CD4-positive, alpha-beta memory T cell (primary cell): ENCODE measurements at places on chromosomes 6 and 20.
A peak's percentile ranks its signal among the peaks of the same experiment; 100 is the strongest.

- H3K4me1 ChIP-seq: peaks cover 27% of the 10 kb centered on the region
- H3K4me3 ChIP-seq: no peak overlapping the region
- H3K36me3 ChIP-seq: no peaks in the 10 kb centered on the region
- H3K27me3 ChIP-seq: no peaks in the 10 kb centered on the region
- H3K27ac ChIP-seq: no peak overlapping the region
Measured at GRCh38 chr20:62616728-62617621, 25.3 kb upstream of the SLCO4A1 start.

DNA sequence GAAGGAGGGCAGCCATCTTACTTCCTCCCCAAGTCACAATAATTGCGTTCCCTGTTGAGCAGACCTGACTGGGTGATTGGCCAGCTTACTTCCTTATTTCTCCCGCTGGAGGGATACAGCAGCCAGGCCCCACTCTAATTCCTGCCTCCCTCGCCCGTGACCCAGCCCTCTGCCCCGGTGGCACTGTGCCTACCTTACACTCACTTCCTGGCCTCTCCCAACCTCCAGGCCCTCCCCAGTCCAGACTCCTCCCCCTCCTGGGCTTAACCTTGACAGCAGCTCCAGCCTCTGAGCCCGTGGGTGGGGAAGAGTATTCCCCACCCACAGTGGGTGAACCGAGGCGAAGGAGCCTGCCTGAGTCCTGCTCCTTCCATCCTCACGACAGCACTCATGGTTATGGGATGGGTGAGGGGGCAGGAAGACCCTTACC lies 3.0 kb downstream of the BAK1 start:
- peak overlapping the region; percentile 88 for H3K4me3 ChIP-seq
- H3K27me3 ChIP-seq: no peaks in the 10 kb centered on the region
- peak overlapping the region; percentile 90 for H3K27ac ChIP-seq
- DNase-seq: no peak
- H3K36me3 ChIP-seq: peaks cover 34% of the 10 kb centered on the region

DNA sequence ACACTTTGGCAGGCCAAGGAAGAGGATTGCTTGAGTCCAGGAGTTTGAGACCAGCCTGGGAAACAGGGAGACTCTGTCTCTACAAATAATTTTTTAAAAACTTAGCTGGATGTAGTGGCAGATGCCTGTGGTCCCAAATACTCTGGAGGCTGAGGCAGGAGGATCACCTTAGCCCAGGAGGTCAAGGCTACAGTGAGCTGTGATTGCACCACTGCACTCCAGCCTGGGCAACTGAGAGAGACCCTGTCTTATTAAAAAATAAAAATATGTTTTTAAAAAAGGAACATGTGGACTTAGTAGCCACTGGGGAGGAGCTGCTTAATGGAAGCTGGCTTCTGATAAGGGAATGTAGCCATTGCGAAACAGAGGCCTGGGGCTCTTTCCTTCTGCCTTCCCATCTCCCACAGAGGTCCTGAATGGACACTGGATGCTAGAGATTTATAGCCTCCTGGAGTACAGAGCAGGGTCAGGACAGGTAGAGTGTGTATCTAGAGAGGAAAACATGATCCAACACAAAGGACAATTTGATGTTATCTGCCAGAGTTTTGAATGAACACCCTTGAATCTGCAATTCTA lies 21.7 kb upstream of the GMNN start:
- no peaks in the 10 kb centered on the region for H3K4me1 ChIP-seq
- no peak overlapping the region for H3K27ac ChIP-seq
- no peak overlapping the region for H3K4me3 ChIP-seq
- H3K36me3 ChIP-seq: no peaks in the 10 kb centered on the region

GRCh38 chr6:6406715-6407070 lies 86.2 kb upstream of the F13A1 start:
- no peaks in the 10 kb centered on the region for H3K4me1 ChIP-seq
- H3K27me3 ChIP-seq: no peaks in the 10 kb centered on the region
- no peak for DNase-seq

DNA sequence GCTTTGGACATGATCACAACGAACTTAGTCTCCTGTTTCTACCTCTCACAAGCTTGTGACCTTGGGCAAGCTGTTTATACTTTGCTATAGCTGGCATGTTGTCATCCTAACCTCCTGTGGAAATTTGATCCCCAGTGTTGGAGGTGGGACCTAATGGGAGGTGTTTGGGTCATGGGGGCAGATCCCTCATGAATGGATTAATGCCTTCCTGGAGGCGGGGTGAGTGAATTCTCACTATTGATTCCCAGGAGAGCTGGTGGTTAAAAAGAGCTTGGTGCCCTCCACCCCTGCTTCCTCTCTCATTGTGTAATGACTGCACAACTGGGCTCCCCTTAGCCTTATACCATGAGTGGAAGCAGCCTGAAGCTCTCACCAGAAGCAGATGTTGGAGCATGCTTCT lies 228.9 kb downstream of the HIVEP2 start:
- H3K36me3 ChIP-seq: no peaks in the 10 kb centered on the region
- no peak overlapping the region for H3K4me3 ChIP-seq
- no peaks in the 10 kb centered on the region for H3K27me3 ChIP-seq
- H3K27ac ChIP-seq: no peak overlapping the region
- H3K4me1 ChIP-seq: no peaks in the 10 kb centered on the region

GRCh38 chr6:135018941-135019340 lies 35.7 kb downstream of the HBS1L start:
- no peak overlapping the region for H3K27ac ChIP-seq
- no peak overlapping the region for H3K4me3 ChIP-seq
- H3K4me1 ChIP-seq: peaks cover 53% of the 10 kb centered on the region
- DNase-seq: no peak
- no peaks in the 10 kb centered on the region for H3K36me3 ChIP-seq

- no peak overlapping the region for H3K27ac ChIP-seq
- no peak for DNase-seq
- H3K4me3 ChIP-seq: no peak overlapping the region
- H3K4me1 ChIP-seq: no peaks in the 10 kb centered on the region
Measured at GRCh38 chr6:351867-352289, 39.7 kb upstream of the IRF4 start.

DNA sequence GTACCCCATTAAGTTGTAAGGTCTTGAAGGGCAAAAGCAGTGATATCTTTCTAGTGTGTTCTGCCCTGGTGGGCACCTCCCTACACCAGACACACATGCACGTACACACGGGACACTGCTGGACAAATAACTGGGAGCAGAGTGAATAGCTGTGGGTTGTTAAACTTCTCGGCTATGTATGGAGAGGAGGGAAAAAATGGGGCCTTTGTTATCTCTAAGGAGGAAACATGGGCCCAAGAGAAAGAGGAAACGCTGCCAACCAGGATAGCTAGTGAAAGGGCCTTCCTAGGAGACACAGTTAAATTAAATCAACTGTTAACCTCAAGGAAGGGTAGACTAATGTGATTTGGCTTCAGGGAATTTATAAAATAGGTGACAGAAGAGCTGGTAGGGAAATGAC lies 169.7 kb downstream of the MYLK4 start:
- no peak overlapping the region for H3K27ac ChIP-seq
- H3K4me1 ChIP-seq: no peaks in the 10 kb centered on the region
- H3K27me3 ChIP-seq: no peaks in the 10 kb centered on the region
- no peaks in the 10 kb centered on the region for H3K36me3 ChIP-seq
- no peak overlapping the region for H3K4me3 ChIP-seq
- DNase-seq: no peak

DNA sequence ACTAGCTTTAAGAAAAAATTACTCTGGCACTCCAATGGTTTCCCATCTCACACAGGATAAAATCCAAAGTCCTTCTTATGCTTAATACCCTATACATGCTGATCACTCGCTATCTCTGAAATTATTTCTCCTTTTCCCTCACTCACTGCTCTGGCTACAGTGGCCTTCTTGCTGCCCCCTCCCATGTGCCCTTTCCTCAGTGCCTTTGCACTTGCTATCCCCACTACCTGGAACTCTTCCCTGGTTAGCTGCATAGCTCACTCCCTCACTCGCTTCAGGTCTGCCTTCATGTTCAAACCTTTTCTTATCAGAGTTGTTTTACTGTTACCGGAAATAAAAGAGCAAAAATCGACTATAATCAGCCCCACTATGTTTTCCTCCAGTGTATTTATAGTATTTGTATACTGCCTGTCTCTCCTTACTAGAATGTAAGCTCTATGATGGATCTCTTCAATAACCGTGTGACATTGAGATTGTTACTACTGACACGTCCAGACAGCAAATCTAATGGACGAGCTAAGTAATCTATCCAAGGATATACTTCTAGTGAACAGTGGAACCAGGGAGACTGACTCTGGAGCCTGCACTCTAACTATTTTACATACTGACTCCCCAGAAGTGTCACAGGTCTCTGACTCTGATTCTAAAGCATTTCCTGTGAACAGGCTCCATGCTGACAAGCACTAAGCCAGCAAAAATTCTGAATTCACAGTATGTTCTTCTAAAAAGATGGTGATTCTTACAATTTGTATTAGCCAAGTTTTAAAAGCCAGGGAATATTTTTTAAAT lies 25.1 kb downstream of the FKBP5 start:
- no peaks in the 10 kb centered on the region for H3K27me3 ChIP-seq
- H3K27ac ChIP-seq: peak overlapping the region; percentile 50
- no peak overlapping the region for H3K4me3 ChIP-seq

DNA sequence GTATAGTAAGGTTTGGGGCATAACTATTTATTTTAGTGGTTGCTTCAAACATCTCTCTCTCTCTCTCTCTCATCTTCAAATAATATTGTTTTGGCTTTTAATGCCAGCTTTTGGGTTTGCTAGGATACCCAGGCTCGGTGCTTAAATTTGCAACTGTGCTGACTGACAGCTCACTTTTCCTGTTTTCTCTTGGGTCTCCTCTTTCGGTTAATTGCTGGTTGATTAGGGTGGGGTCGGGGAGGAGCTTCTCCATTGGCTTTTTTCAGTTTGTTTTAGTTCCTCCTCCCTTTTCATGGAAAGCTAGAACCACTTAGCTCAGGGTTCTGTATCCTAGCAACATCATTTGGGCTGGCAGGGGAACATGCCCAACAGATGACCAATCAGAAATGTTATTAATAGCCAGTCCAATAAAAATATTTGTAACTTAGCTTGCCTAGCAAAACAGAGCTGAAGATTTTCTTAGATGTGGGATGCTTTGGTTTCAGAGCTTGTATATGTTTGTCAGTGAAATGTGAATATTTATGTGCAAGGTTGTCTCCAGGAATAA lies 11.3 kb downstream of the TFAP2B start:
- H3K4me1 ChIP-seq: no peaks in the 10 kb centered on the region
- no peaks in the 10 kb centered on the region for H3K36me3 ChIP-seq
- peaks cover 14% of the 10 kb centered on the region for H3K27me3 ChIP-seq

- DNase-seq: no peak
- H3K4me3 ChIP-seq: peak overlapping the region; percentile 54
- H3K27ac ChIP-seq: peak overlapping the region; percentile 51
- no peaks in the 10 kb centered on the region for H3K27me3 ChIP-seq
- H3K4me1 ChIP-seq: peaks cover 41% of the 10 kb centered on the region
- no peaks in the 10 kb centered on the region for H3K36me3 ChIP-seq
Measured at GRCh38 chr20:53828682-53829254, 235.1 kb upstream of the ZNF217 start.

GRCh38 chr6:42571611-42572342 lies 7.9 kb downstream of the UBR2 start:
- no peak overlapping the region for H3K27ac ChIP-seq
- H3K27me3 ChIP-seq: no peaks in the 10 kb centered on the region
- peaks cover 79% of the 10 kb centered on the region for H3K4me1 ChIP-seq
- DNase-seq: no peak
- no peak overlapping the region for H3K4me3 ChIP-seq
- H3K36me3 ChIP-seq: peaks cover 19% of the 10 kb centered on the region

DNA sequence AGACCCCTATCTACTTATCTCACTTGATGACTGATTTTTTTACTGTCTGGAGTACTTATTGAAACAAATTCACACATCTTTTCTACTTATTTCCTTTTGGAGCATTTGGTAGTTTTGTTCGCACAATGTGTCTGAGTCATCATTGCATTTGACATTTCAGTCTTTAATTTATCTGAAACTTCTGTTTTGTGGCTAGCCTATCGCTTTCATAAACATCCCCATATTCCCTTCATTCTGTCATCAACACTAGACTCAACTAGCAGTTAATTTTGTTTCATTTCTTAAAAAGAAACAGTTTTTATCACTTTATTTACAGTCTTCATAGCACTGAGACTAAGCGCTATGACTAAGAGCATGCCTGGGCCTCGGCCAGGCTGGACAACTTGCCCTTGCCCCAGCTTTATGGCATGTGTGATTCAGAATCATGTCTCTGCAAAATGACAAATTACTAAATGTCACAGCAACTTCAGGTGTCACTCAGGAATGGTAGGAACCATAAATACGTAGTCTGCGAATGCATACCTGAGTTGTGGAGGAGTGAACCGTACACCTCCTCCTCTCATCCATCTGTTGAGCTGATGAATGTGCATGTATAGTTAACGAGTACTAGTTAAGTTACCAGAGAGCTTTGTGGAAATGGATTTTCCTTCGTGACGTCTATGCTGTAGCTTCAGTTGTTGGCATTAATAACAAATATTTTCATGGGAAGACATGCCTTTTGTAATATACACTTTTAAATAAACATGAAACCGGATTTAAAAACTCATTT lies 16.2 kb downstream of the L3MBTL3 start:
- H3K36me3 ChIP-seq: no peaks in the 10 kb centered on the region
- H3K27ac ChIP-seq: no peak overlapping the region
- H3K4me1 ChIP-seq: peaks cover 50% of the 10 kb centered on the region
- H3K4me3 ChIP-seq: no peak overlapping the region
- H3K27me3 ChIP-seq: no peaks in the 10 kb centered on the region

DNA sequence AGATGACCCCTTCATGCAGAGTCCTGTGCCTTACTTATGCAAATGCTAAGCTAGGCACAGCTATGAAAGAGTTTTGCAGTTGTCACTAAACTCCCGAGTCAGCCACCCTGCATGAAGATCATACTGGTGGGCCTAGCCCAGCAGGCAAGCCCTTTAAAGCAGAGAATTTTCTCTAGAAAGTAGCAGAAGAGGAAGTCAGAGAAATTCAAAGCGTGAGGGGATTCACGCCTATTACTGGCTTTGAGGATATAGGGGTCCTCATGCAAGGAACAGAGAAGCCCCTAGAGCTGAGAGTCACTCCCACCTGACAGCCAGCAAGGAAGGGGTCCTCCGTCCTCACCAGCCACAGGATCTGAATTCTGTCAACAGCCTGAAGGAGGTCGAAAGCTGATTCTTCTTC lies 54.6 kb downstream of the MYB start:
- H3K4me1 ChIP-seq: peaks cover 16% of the 10 kb centered on the region
- H3K4me3 ChIP-seq: no peak overlapping the region
- no peaks in the 10 kb centered on the region for H3K36me3 ChIP-seq
- no peak overlapping the region for H3K27ac ChIP-seq

DNA sequence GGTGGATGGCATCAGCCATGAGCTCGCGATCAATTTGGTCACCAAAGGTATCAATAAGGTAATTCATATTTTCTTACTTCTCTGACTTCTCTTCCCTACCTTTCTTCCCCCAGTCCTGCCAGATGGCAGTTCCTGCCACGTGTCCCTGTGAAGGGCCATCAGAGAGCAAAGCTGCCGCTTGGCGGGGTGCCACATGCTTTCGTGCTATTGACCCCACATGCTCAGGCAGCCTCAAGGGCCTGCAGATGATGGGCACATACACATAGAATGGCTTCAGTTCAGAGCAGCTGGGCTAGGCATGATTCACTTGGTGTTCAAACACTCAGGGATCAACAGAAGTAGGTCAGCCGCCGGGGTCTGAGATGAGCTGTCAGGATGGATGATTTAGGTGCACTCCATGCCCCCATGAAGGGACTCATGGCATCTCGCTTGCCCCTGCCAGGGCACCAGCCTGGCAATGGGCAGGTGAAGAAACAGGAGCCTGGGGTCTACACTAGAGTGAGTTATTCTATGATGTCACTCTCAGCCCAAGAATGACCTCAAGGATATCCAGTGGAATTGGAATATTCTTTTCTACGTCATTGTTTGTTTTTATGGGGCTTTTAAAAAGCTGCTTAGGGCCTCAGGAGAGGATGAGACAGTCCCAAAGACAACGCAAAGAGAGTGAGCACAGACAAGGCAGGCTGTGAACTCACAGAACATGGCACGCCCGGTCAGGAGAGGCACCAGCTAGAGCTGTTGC lies 25.5 kb downstream of the BANF2 start:
- no peaks in the 10 kb centered on the region for H3K36me3 ChIP-seq
- H3K27me3 ChIP-seq: no peaks in the 10 kb centered on the region
- no peak overlapping the region for H3K4me3 ChIP-seq
